Posterior cingulate gyrus (tissue), 11 donors: ENCODE measurements at places on chromosomes 3 and 15.
A peak's percentile ranks its signal among the peaks of the same experiment; 100 is the strongest.

DNA sequence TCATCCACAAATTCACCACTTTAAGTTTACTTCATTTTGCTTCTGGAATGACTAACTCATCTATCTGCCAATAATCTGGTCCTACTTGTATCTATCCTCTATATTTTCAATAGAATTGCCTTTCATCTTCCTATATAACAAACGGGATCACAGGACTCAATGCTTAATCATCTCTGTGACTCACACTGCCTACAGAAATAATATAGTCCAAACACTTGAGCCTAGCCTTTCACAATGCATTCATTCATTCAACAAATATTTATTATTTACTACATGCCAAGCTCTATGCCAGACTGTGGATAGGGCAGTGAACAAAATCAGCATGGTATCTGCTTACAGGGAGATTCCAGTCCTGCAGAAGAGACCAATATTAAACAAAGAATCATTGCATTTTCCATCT is 16.6 kb upstream of the AGTR1 start:
- DNase-seq: no peak

DNA sequence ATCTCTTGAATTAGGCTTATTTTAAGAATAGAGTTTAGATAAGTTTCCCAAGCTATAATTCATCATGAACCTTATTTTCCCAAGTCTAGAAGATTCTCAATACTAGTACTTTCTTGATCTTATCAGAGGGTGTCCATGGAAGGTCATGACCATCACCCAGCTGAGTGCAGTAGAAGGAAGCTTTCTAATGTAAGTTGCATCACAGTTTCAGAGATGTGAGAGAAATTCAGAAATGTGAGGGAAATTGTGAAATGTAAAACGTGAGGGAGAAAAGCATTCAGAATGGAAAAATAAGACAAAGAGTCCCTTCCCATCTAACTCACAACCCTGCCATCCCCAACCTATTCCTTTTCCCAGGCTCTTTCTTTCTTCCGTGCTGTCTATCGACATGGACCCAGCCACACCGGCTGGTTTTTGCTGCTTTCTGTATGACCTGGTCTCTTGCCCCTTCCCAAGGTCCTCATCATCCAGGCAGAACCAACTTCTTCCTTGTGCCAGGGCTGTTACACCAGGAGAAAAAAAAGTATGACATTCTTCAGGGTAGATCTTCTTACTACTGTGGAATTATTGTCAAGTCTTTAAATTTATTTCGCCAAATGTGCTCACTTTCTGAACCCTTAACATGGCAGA is 6.7 kb downstream of the CAPN3 start:
- no peak for DNase-seq

GRCh38 chr3:155658006-155658405 is 86.9 kb downstream of the PLCH1 start:
- DNase-seq: no peak

DNA sequence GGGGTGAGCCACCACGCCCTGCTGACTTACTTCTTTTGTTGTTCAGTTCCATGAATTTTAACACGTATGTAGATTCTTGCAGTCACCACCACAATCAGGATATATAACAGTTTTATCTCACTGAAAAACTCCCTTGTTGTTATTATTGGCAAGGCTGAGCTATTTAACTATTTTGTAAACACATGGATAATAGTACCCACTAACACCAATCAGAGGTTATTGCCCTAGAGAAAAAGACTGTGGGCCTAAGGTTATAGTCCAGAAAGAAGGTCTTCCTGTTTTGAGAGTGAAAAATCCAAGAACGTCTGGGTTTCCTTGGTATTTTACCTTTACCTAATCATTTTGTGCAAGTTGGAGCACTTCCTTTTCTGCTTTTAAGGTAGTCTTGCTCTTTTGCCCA is 9.5 kb downstream of the ZWILCH start:
- DNase-seq: no peak

- peak; percentile 11 for DNase-seq
These were observed 230.4 kb downstream of the GABRG3 start for GRCh38 chr15:27201425-27201824.

- DNase-seq: no peak
These were observed 17.3 kb downstream of the IGSF10 start for GRCh38 chr3:151443583-151443982.

- DNase-seq: no peak
These were observed 134.2 kb downstream of the AGBL1 start for GRCh38 chr15:86213888-86214287.

GRCh38 chr3:149703466-149703865 is 45.6 kb upstream of the WWTR1 start:
- DNase-seq: no peak

DNA sequence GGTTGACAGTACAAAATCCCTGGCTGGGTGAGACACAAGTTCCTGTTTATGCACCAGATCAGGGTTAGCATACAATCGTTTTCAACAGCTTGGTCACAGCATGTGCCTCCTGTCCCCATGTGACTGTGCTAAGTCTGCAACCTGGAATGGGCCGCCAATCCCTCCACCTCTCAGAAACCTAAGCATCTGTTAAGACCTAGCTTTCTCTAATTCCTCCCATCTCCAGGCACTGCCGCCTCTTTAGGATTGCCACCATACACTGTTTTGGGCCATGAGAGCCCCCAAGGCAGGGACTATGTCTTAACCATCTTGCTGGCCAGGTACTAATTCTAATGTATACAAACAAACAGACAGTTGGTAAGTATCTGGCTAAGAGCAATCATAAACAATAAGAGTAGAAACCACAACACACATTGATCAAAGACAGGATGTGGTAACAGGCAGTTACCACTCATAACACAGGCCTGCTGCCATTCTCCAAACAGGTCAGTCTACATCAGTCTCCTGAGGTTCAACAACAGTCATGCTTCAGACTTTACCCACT is 25.6 kb downstream of the SEC22C start:
- DNase-seq: no peak

DNA sequence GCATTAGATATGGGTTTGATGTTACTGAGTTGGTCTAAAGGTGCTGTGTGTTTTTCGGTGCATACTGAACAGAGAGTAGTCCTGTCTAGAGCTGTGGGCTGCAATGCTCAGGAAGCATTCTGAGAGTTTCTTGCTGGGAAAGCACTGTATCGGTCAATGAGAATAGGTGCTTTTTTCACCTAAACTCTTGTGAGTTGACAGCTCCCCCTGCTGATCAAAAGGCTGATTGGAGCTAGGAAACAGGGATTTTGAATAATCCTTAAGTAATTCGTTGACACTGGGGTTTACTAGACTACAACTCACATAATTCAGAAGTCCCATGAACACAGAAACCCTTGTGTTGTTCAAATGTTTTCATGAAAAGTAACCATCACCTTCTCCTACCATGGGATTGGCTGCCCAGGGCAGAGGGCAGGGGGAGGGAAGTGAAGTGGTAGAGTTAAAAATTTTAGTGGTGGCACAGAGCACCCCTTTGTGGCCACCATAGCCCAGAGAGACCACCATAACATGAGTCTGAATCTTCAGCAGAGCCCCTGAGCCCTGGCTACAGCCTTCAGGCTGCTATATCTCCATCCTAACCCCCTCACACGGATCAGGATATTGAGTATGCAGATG is 13.0 kb upstream of the MANF start:
- no peak for DNase-seq
